ENCODE measurements at places on chromosomes 16 and 17. TPM values are rescaled to one million over a fixed set of nuclear protein-coding genes. Genes with fewer than 3 reads are reported as not detected.

The OR1F1 gene
- 0.31 TPM for polyA plus RNA-seq

The PIRT gene
- not detected for polyA plus RNA-seq

The MRPL10 gene
- polyA plus RNA-seq, result 62.8 TPM

The SIRT7 gene
- 34.8 TPM for polyA plus RNA-seq

The CCDC200 gene
- not detected for polyA plus RNA-seq

The CES5A gene
- polyA plus RNA-seq, result not detected

The HSDL1 gene
- 18.3 TPM for polyA plus RNA-seq
